ENCODE measurements at places on chromosomes 2 and 18.

GRCh38 chr2:237996021-237996593, 29.3 kb downstream of the UBE2F start:
- no peak for DNase-seq

GRCh38 chr2:2892378-2892777, 485.2 kb downstream of the EIPR1 start:
- no peak for DNase-seq

DNA sequence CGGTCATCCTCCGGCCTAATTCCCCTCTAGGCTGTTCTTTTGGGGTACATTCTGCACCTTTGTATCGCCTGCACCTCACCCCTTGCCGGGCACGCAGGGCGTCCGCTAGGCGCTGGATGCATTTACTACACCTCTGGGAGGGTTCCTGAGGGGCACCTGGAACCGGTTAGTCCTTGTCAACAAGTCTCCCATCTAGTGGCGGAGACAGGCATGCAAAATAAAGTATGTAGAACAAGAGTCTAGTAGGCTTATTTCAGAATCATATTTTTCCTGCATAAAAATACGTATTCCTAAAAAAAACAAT, 705 bp upstream of the TEX261 start:
- DNase-seq: peak; percentile 72

- DNase-seq: no peak
These were observed 39.8 kb downstream of the RBM45 start for GRCh38 chr2:178152033-178152432.

GRCh38 chr18:53101536-53102105, 761.6 kb downstream of the DCC start:
- DNase-seq: no peak

DNA sequence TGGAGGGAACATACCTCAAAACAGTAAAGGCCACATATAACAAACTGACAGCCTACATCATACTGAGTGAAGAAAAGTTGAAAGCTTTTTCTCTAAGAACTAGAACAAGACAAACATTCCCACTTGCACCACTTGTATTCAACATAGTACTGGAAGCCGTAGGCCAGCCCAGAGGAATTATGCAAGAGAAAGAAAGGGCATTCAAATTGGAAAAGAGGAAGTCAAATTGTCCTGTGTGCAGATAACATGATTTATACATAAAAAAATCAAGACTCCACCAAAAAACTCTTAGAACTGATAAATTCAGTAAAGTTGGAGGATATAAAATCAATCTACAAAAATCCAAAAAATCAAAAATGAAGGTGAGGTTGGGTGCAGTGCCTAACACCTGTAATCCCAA, 8.0 kb upstream of the KDM3A start:
- DNase-seq: no peak

- no peak for DNase-seq
These were observed 77.5 kb upstream of the ITPRID2 start for GRCh38 chr2:181814057-181814491.

DNA sequence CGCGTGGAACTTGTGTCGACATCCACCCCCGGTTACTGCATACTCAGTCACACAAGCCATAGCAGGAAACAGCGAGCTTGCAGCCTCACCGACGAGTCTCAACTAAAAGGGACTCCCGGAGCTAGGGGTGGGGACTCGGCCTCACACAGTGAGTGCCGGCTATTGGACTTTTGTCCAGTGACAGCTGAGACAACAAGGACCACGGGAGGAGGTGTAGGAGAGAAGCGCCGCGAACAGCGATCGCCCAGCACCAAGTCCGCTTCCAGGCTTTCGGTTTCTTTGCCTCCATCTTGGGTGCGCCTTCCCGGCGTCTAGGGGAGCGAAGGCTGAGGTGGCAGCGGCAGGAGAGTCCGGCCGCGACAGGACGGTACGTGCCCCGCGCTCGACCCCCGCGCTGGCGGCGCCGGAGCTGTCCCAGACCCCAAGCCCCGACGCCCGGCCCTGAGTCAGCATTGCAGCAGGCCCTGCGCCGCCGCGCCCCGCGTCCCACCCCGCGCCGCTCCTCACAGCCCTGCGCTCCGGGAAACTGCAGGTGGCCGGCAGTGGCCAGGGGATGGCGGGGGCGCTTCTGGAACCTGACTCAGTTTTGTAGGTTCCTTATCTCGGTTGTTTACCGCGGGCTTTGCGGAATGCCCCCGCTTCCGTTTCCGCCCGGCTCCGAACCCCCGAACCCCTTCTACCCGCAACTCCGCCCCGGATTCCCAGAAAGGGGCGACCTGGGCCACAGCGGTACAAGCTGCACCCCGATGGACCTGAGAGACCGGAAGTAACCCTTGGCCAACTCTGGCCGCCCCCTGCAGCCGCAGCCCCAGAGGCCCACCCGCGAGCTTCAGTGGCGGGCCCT, at the start of gene CFLAR:
TSS of gene CFLAR (plus strand) at position 50 of the 844 bp plus-strand sequence. CDS start 13,702 bp downstream, outside the sequence.
- peak; percentile 84 for DNase-seq

GRCh38 chr2:226611196-226611943, 188.2 kb downstream of the IRS1 start:
- no peak for DNase-seq

DNA sequence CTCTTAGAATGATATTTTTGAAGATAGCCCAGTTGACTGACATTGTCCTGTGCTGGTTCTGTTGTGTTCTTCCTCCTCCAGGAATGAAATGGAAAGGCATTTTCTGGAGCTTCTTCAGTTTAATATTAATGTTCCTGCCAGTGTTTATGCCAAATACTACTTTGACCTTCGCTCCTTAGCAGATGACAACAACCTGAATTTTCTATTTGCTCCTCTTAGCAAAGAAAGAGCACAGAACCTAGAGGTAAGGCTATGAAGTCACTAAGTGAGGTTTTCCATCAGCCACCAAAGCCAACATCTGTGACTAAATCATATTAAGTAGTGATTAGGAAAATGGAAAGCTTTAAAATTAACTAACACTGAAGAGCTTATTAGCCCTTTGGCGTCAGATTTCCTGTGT, 18.8 kb downstream of the FZD5 start:
- no peak for DNase-seq

All from SK-N-SH (cell line).